ENCODE measurements at places on chromosomes 16 and 17.

DNA sequence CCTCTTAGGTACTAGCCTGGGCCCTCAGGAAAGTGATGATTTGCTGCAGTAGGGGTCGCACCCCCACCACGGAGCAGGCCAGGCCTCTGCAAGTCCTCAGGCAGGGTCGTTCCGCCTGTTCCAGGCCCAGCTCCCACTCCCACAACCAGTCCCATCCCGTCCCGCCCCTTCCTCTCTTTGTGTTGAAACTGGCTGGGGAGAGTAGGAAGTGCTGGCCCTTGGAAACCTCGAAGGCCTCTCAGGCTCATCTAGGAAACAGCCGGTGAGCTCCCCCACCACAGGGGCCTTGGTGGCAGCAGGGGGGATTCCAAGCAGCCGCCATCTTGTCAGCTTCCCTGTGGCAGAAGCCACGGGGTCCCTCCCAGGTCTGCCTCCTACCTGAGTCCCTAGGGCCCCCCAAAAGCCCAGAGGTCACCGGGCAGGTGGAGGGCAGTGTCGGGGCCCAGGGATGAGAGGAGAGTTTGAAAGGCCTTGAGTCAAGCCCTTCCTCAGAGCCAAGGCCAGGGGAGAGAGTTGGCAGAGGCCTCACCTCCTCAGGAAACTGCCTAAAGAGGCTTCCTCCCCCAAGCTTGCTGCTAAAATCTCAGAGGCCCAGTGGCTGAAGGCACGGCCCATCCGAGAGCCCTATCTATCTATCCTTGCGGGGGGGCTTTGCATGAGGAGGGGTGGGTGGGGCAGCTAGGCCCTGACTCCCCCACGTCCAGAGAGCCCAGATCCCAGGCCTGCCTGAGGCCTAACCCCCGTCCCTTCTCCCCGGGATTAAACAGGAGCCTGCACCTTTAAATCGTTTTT, 22.2 kb downstream of the MMP15 start:
- DNase-seq = no peak

- DNase-seq = no peak
Measured at GRCh38 chr17:20141198-20141972, 132.2 kb downstream of the SPECC1 start.

- DNase-seq = no peak
Measured at GRCh38 chr16:68790944-68791343, 52.4 kb upstream of the TANGO6 start.

GRCh38 chr17:13055131-13055530, 37.3 kb upstream of the ELAC2 start:
- no peak for DNase-seq

DNA sequence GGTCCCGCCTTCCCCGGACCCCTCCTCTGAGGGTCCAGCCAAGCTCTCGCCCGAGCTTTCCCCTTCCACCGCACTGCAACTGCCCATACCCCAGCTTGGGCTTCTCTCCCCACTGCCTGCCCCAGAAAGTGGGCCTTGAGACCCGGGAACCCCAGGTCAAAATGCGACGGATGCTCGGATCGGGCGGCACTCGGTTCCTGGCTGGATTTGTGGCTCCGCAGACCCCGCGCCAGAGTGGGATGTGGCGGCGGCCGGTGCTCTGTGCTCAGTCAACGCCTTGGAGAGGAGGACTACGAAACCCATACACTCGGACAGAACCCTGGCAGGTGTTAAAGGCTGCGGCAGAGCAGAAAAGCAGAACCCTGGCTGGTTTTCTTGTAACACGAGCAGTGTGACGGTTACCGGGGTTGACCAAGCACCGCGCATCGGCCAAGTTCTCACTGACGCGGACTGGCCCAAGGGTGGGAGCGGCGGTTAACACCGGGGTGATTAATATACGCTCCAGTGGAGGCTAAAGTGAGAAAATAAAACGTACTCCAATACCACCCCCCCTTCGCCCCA, 885 bp upstream of the SLFN13 start:
- no peak for DNase-seq

GRCh38 chr17:78999056-78999768, 10.4 kb downstream of the CANT1 start:
- DNase-seq = no peak

DNA sequence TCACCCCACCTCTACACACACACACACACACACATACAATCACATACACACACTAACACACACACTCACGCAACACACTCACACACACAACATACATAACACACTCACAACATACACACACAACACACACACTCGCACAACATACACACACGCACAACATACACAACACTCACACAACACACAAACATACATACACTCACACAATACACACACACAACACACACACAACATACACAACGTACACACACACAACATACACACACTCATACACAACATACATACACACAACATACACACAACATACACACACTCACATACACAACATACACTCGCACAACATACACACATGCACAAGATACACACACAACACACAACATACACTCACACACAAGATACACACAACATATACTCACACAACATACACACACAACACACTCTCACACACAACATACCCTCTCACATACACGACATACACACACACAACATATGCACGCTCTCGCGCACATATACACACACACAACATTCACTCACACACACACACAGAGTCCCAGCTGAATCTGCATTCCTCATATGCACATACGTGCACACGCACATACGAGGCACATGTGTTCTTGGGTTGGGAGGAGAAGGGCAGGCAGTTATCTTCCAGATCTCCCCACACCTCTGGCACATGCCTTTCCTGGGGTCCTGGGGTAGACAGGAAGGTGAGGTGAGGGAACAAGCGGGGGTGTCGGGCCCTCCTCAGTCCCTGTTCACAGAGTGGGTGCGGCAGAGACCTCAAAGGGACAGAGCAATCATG, 1.1 kb downstream of the ASGR2 start:
- DNase-seq = no peak

DNA sequence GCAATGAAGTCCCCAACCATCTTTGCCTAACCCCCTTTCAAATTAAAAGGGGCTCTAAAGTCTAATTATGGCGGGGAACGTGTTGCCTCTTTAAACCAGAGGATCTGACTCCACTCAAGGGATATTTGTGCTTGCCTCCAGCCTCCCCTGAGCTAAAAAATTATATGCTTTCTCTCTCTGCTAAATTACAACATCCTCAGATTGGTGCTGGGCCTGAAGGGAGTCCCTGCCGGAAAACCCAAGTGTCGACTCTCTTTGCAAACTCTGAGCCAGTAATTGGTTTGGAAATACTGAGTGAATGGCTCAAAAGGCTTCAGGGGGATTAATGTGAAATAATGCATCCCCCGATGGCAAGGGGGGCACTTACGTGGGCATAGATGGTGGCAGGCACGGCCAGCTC, 208.5 kb upstream of the TNRC6C start:
- no peak for DNase-seq

DNA sequence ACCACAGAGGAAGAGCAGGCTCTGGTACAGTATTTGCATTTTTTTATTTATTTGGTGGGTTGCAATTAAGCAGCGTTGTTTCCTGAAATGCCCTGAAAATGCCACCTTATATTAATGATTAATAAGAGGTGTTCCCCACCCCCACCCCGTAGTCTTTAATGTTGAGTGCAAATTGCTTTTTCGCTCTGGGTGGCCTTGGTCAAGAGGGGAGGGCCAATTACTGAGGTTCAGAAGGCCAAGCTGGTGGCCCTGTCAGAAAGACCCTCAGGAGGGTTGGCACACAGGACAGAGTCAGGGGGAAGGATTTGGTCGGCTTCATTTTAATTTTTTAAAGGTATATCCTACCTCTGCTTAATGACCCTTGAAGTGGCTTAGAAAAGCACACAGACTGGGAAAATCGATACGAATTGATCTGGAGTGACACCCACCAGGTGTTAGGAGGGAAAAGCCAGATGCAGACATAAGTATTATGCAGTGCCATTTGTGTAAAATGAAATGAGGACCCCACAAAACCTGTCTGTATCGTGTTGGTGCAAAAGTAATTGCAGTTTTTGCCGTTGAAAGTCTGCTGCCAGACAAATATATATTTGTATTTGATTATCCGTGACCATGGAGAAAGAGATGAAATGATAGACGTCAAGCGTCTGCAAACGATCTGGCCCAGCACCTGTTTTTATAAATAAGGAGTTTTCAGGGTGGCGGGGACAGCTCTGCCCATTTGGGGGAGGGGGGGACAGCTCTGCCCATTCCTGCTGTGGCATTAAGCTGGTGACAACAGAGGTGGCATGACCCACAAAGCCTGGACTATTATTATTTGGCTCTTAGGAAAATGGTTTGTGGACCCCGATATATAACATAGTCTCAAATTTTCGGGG, 143.8 kb upstream of the PLCG2 start:
- no peak for DNase-seq

DNA sequence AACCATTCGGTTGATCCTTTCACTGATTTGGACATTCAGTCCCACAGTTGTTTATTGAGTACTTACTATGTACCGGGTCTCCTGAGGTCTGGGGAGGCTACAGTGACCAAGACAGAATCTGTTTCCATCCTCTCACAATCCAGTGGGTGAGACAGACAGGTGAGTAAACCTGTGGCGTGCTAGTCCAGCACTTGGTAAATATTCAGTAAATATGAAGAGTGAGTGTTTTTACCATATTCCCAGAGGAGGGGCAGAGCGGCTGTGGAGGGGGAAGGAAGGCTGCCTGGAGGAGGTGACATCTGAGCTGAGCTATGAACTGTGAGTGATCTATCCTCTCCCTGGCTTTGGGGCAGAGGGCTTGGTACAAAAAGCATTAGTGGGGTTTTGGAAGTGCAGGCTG, 31.4 kb downstream of the CCR7 start:
- DNase-seq = no peak

DNA sequence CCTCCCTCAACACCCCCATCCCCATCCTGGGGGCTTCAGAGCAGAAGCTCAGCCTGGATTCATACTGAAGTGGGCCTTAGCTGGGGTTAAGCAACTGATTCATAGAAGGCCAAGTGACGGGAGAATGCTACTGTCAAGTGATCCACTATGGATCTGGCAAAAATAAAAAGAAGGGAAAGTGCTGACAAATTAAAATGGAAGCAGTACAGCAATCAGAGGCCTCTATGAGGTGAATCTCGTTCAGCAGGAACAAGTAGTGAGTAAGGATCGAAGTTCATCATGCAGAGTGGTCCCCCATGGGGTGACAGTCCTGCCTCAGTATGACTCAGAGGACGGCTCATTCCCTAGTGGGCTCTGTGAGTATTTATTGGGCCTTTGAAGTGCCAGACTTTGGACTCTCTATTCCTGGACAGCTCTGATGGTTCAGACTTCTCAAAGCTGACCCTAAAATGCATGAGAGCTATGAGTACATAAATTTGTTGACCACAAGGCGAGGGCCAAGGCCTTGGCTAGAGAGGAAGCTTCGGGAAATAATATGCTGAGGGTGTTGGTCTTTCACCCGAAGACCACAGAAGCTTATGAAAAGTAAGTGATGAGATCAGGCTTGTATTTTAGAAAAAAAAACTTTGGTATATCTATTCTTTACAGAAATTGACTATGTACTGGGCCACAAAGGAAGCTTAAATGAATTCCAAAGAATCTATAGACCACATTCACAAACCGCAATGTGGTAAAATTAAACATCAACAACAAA, 5.3 kb upstream of the NSMCE1 start:
- DNase-seq = no peak

- no peak for DNase-seq
Measured at GRCh38 chr17:74968361-74968780, 4.2 kb downstream of the HID1 start.

DNA sequence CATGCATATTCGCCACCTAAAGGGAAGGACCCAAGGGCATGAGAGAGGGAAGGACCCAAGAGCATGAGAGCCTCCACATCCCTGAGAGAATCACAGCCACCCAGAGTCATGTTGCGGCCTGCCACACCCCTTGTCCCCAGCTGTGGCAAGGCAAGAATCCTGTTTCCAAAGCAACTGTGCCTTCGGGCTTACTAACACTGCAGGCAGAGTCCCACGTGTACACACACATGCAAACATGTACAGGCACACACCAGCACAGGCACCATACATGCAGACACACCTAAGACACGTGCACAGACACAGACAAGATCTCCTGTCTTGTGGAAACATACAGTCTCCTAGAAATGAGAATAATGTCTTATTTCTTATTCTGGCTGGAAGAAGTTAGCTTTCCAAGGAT, 92.4 kb upstream of the CDYL2 start:
- DNase-seq = no peak

- no peak for DNase-seq
Measured at GRCh38 chr17:47850692-47851573, at the start of gene SP6. Gene SP6 (minus strand): TSS chr17:47851163. CDS start chr17:47848429, 2,734 bp downstream.

GRCh38 chr16:2388875-2389433, 40.3 kb upstream of the CCNF start:
- DNase-seq = no peak

- DNase-seq = no peak
Measured at GRCh38 chr17:2042390-2042847, 597 bp downstream of the OVCA2 start.

DNA sequence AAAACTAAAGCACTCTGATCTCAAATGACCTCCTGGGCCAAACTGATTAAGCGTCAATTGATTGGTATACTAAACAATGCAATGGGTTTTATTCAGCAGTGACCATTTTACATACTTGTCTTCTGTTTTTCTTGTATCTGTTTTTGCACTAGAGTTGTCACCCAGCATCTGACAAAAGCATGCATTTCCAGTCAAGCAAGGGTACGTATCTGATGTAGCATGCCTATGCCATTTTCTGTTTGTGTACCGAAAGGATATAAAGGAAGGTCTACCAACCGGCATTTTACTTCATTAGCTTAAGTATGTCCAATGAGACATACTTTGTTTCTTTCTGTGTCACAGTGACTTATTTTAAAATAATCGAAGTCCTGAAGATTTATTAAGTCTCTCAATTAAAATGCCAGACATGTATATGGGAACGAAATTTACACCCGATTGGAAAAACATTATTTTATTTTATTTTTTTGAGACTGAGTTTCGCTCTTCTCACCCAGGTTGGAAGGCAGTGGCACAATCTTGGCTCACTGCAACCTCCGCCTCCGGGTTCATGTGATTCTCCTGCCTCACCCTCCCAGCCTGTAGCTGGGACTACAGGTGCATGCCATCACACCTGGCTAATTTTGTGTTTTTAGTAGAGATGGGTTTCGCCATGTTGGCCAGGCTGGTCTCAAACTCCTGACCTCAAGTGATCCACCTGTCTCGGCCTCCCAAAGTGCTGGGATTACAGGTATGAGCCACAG, 7.5 kb downstream of the TOB1 start:
- DNase-seq = no peak
